NCI-H1417 treated with DMSO at 0.1 percent for 48 hours (cell line): ENCODE measurements at places on chromosomes 4 and X.

DNA sequence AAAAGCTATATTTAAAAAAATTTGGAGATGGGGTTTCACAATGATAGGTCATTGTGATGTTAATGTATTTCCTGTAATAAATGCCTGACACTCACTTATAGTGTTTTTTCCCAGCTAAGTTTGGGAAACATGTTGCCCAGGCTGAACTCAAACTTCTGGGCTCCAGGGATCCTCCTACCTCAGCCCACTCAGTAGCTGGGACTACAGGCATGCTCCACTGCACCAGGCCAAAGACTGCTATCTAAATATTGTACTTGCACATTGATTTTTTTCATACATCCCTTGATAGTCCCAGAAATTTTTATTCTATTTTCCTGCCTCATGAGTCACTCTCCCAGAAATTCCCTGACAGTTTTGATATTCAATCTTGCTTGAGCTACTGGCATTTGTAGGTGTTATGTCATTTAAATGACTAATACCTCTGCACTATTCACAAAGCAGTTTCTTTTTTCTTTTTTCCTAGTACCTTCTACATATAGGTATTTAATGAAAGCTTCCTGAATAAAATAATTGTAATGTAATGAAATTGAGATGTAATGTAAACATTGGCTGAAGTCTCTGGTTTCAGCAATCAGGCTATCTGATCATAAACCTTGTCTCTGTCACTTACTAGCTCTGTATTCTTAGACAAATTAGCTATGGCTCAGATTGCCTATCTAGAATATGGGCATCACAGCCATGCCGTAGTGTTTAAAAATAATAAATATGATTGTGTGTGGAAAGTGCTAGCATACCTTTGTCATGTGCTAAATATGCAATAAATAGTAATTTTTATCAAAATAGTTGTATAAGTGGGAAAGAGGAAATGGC is 1973.0 kb upstream of the AGA start:
- DNase-seq: no peak

GRCh38 chrX:42274151-42274550 is 350.8 kb upstream of the CASK start:
- no peak for DNase-seq

DNA sequence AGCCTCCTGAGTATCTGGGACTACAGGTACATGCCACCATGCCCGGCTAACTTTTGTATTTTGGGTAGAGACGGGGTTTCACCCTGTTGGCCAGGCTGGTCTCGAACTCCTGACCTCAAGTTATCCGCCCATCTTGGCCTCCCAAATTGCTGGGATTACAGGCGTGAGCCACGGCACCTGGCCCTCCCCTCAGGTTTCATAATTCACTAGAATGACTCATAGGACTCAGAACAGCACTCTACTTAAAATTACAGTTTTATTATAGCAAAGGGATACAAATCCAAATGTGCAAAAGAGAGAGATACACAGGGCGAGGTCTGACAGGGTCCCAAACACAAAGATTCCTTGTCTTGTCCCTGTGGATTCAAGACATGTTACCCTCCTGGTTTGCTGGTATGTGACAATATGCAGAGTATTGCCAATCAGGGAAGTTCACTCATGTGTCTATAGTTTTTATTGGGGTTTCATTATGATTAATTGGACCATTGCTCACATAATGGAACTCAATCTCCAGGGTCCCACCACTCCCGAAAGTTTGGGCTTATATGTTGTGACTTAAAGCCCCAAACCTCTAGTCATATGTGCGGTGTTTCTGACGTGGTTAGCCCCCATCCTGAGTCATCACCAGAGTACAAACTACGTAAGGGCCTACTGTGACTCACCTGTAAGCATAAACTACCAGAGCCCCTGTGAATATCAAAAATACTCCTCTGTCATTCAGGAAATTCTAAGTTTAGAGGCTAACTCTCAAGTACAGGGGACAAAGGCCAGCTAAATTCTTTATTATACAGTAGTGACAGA is 5.2 kb downstream of the YIPF6 start:
- no peak for DNase-seq

DNA sequence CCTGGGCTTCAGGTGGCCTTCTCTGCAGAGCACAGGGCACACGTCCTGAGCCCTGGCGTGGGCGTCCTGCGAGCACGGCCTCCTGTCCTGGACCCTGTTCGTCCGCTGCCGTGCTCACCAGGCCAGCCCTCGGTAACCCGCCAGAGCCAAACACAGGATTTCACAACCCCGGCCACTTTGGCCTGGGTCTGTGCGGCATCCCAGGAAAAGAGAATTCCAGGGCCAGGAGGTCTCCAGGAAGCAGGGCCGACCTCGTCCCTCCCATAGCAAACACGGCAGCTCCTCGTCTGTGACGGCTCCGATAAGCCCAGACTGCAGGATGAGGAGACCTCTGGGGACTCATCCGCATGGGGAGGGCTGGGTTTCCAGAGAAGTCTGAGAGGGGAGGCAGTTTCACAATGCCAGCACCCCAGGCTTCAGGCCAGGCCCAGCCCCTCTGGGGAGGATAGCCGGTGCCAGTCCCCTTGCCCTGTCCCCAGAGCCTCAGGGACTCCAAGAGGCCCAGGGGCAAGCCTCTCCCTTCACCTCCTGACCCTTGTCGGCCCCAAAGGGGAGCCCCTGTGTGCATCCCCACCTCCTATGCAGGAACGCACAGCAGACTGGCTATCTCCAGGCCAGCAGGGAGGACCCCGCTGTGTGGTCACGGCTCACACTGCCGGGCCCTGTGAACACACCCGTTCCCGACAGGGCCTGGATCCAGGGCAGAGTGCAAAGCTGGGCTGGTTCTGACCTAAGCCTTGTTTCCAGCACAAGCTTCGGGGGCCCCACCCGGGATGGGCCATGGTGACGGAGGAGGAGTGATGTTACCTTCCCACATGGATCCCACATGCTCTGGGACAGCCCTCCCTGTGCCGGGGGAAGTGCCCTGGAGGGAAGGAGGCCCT is 22.3 kb upstream of the HTRA3 start:
- DNase-seq: no peak

DNA sequence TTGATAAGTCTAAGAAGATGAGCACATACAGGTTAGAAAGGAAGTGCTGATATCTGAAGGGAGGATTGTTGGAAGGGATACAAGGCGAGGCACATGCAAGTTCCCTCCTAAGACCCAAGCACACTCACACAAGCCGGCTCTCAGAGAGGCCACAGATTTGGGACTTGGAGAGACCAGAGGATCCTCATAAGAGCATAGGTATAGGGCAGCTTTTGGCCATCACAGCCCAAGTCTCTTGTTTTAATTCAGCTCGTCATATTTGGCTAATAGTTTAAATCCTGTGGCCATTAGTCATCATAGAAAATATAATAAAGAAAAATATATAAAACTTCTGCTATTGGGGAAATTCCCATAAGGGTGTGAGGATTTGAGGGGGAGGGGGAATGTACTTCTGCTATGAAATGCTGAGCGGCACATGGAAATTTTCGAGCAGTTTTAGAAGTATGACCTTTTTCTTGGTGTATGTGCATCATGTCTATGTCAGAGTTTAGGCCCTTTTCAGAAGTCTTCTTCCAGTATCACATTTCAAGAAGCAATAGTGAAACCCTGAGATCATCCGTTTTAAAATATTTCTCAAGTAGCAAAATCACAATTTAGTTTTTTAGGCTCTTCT is 97.7 kb downstream of the NFKB1 start:
- no peak for DNase-seq

- no peak for DNase-seq
Measured at GRCh38 chr4:108533245-108533844, 87.0 kb upstream of the RPL34 start.

- no peak for DNase-seq
Measured at GRCh38 chrX:134548257-134549201, 88.6 kb downstream of the HPRT1 start.

GRCh38 chr4:56570041-56570440 is 64.5 kb downstream of the ARL9 start:
- no peak for DNase-seq

DNA sequence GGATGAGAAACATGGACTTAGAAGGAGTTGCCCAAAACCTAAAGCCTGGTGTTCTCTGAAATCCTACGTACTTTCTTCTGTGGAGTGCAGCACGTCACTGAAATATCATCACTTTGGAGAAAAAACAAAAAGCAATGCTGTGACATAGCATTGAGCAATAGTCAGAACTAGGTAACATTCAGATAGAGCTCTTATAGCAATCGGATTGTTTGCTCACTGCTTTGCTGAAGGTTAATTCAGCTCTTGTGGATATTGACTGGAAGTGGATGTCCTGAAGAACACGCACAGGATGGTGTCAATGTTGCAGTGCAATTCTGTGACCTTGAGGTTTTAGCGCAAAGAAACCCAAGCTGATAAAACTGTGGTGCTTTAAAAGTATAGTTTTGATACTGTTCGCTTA is 114.2 kb upstream of the GRXCR1 start:
- DNase-seq: no peak

DNA sequence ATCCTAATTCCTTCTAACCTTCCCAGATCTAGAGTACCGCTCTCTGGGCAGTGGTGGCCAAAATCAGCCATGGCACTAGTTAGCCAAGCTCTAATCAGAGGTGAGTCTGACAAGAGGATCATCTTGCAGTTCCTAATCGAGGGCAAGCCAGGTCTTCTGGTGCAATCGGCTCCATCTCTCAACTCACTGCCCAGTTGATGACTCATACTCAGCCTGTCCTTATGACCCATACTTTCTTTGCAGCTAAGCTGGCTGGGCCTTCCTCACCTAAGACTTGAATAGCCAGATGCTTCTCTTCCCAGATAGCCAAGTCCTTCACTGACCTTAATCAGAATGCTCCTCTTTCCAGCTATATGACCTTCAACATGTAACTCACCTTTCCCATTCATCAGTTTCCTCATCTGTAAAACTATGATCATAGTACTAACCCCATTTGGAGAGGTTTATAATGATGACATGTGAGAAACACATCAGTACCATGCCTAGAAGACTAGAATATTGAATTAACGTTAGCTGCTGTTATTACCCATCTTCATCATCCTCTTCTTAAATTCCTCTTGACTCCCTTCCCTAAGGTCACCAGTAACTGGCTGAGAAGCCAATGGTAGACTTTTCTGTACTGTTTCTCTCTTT is 57.1 kb downstream of the RELL1 start:
- DNase-seq: no peak

GRCh38 chr4:163991298-163991865 is 496.9 kb downstream of the TMA16 start:
- no peak for DNase-seq

DNA sequence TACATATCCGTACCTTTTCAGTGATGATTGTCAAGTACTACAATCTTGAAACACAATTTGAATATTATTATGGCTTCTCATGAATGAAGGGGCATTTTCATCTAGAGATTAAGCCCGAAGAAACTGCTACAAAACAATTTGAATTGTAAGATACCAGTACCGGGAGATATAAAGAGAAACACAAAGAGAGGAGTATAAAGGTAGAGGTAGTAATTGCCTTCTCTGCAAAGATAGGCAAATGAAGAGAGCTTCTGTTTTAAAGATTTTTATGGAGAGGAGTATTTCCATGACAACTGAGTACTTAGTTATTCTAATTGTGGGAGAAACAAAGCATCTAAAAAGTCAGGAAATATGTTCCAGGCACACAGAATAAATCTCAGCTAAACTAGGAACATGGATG is 25.3 kb upstream of the KCNIP4 start:
- DNase-seq: no peak
